ENCODE measurements at places on chromosomes 13 and 19.
A peak's percentile ranks its signal among the peaks of the same experiment; 100 is the strongest.

DNA sequence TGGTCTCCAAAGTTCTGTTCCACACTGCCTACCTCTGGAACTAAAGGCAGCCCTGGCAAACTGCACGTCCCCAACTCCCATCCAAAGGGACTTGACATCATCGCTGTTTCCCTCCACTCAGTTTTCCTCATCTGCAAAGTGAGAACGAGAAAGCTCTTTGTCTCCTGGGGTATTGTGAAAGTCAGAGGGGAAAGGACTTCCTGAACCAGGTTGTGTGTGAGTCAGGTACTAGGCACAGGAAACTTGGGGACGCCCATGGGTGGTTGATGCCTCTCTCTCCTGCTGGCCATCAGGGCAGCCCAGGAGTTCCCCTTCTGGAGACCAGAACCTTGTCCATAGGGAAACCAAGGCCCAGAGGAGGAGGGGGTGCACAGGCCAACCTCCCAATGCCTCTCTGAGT lies 4.7 kb downstream of the CRLF1 start:
- DNase-seq = no peak

DNA sequence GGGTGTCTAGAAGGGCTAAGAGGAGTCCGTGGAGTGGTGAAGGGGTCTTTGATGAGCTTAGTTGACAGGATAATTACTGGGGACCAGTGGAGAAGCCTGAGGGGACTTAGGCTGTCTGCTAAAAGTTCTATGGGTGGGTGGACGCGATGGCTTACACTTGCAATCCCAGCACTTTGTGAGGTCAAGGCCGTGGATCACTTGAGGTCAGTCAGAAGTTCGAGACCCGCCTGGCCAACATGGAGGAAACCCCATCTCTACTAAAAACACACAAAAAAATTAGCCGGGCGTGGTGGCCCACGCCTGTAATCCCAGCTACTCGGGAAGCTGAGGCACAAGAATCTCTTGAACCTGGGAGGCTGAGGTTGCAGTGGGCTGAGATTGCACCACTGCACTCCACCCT lies 2.8 kb upstream of the GSK3A start:
- no peak for DNase-seq

DNA sequence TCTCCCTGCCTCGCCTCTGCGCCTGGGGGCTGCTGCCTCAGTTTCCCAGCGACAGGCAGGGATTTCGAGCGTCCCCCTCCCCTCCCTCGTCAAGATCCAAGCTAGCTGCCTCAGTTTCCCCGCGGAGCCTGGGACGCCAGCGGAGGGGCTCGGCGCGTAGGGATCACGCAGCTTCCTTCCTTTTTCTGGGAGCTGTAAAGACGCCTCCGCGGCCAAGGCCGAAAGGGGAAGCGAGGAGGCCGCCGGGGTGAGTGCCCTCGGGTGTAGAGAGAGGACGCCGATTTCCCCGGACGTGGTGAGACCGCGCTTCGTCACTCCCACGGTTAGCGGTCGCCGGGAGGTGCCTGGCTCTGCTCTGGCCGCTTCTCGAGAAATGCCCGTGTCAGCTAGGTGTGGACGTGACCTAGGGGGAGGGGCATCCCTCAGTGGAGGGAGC lies 722 bp upstream of the ICAM1 start:
- DNase-seq = peak; percentile 42

DNA sequence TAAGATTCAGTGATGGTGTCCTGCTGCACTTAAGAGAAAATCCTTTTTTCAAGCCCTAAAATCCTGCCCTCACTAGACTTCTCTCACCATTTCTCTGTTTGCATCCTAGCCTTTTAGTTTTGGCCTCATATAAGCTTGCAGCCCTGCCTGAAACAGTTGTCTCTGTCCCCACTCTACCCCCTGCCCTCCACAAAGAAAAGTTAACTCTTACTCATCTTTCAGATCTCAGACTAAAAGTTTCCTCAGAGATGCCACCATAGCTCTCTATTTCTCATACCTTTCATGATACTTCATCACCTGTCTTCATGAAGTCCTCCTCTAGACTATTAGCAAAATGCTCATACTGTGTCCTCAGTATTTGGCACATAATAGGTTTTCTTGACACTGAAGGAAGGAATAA lies 33.1 kb downstream of the ITM2B start:
- no peak for DNase-seq

GRCh38 chr13:108962654-108963053 lies 333.2 kb downstream of the MYO16 start:
- DNase-seq = no peak

DNA sequence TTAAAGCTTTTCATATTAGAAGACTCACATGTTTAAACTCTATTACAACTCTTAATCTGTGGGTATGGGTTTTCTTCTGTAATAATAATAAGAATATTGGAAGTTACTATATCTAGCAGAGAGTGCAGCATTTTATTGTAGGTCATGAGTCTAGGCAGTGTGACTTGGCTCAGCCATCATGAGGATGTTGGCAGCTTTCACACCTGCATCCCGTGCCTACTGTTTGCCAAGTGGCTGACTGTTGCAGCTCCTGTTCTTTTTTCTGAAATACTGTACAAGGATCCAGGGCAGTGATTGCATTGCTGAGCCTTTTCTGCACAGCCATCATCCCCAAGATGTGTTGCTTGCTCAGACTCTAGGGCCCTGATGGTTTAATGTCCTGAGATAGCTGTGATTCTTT lies 47.4 kb downstream of the MTUS2 start:
- no peak for DNase-seq

GRCh38 chr13:73060251-73061160 lies 1.7 kb downstream of the KLF5 start:
- DNase-seq = peak; percentile 66

- no peak for DNase-seq
Observed at GRCh38 chr13:96662036-96662435, 332.2 kb downstream of the OXGR1 start.

DNA sequence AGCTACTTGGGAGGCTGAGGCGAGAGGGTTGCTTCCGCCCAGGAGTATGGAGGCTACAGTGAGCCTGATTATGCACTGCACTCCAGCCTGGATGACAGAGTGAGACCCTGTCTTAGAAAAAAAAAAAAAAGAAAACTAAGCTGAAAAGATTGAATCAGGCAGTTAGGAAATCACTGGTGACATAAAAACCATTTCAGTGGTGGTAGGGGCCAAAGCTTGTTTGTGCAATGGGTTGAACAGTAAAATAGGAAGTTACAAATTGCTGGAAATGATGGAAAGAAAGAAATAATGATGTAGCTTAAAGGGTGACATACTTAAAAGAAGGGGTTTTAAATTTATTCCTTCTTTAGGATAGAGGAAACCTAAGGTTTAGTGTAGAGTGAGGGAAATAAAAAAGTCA lies 4.8 kb upstream of the OXGR1 start:
- no peak for DNase-seq

GRCh38 chr13:53001444-53002225 lies 27.0 kb upstream of the OLFM4 start:
- no peak for DNase-seq

- no peak for DNase-seq
Observed at GRCh38 chr19:40370997-40371801, 18.8 kb downstream of the HIPK4 start.

DNA sequence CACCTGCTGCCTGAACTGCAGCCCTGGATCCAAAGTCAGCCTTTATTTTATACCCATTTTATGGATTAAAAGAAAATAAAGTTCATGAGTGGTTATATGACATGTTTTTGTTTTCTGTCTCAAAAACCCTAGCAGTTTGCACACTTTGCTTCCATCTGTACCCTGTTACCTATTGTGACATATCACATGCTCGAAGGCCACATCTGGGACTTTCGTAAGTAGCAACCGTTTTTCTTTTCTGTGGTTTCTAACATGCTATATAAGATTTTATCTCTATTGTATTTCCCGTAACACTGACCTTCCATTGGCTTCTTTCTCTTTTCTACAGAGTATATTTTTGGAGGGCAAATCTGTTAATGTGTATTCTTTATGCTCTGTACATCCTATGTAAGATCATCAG lies 1007.2 kb downstream of the PCDH9 start:
- no peak for DNase-seq

- DNase-seq = no peak
Observed at GRCh38 chr13:32354040-32354439, 38.7 kb downstream of the BRCA2 start.

- DNase-seq = peak; percentile 55
Observed at GRCh38 chr19:10086591-10087192, 575 bp downstream of the SHFL start.

- DNase-seq = no peak
Observed at GRCh38 chr19:33199441-33200265, 5.5 kb downstream of the LRP3 start.

- DNase-seq = no peak
Observed at GRCh38 chr13:28410096-28410495, 84.8 kb downstream of the FLT1 start.

- DNase-seq = no peak
Observed at GRCh38 chr13:77384999-77385398, 58.1 kb upstream of the MYCBP2 start.

GRCh38 chr13:114111577-114111976 lies 20.8 kb downstream of the RASA3 start:
- no peak for DNase-seq

DNA sequence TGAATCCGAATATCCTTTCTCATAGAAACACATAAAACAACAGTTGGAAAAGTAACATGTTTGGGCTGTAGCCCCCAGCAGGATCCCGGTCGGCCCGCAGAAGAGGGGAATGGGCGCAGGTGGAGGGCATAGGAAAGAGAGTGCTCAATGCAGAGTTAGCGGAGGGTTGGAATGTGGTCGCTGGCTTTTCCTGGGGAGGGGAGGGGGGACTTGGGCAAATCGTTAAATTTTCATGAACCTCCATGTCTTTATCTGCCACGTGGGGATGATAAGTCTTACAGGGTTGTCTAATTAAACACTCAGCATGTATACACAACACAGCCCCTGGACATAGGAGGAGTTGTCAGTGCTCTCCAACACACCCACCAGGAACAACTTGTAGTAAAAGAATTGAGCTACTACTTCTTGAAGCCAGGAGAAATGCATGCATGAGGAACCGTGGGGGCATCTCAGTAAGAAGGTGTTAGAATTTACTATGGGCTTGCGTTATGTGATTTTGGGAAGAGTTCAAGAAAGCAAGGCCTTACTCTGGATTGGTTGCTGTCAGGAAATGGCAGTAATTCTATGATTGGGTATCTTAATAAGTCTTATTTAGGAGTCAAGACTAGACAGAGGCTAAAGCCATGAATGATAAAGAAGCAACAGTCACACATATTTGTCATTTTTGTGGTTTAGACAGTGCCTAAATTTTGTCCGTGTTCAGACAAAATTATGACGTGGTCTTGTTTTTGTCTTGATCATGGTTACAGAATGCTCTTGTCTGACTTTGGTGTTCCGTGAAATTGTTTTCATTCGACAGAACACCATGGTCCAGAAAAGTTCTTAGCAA lies 671 bp upstream of the SLC46A3 start:
- no peak for DNase-seq

- DNase-seq = peak; percentile 29
Observed at GRCh38 chr19:14536926-14537692, 7.7 kb downstream of the TECR start.

- DNase-seq = no peak
Observed at GRCh38 chr13:50731400-50731799, 112.1 kb downstream of the DLEU7 start.

- DNase-seq = peak; percentile 51
Observed at GRCh38 chr13:48571126-48571913, 38.4 kb upstream of the RCBTB2 start.

DNA sequence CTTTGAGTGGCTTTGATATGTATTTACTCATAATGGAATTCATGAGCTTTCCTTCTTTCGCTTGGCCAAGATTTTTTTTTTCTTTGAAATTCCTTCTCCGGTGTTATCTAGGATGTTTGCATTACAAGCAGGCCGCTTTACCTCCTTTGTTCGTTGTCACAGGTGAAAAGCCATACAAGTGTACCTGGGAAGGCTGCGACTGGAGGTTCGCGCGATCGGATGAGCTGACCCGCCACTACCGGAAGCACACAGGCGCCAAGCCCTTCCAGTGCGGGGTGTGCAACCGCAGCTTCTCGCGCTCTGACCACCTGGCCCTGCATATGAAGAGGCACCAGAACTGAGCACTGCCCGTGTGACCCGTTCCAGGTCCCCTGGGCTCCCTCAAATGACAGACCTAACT lies 16.7 kb downstream of the KLF5 start:
- DNase-seq = no peak

- DNase-seq = no peak
Observed at GRCh38 chr19:41341669-41342490, 11.8 kb downstream of the TGFB1 start.

- DNase-seq = no peak
Observed at GRCh38 chr13:32045537-32045936, 14.0 kb downstream of the FRY start.

- DNase-seq = no peak
Observed at GRCh38 chr19:30276011-30276882, 95.9 kb upstream of the ZNF536 start.

DNA sequence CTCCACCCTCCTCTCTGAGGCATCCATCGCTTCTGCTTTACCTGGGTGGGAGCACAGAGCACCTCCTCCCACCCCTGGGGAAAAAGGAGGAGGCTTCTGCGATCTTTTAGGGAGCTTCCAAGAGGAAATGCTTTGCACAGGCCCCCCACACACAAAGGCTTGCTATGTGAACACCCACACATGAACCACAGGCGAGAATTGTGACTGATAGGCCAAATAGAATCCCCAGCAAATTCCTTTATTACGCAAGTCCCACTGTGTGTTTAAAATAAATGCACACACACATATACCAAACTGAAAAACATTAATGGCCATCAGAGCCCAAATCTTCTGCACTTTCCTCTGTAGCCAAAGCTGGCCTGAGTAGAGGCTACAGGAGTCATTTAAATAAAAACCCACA lies 50.6 kb downstream of the HSPH1 start:
- DNase-seq = no peak

DNA sequence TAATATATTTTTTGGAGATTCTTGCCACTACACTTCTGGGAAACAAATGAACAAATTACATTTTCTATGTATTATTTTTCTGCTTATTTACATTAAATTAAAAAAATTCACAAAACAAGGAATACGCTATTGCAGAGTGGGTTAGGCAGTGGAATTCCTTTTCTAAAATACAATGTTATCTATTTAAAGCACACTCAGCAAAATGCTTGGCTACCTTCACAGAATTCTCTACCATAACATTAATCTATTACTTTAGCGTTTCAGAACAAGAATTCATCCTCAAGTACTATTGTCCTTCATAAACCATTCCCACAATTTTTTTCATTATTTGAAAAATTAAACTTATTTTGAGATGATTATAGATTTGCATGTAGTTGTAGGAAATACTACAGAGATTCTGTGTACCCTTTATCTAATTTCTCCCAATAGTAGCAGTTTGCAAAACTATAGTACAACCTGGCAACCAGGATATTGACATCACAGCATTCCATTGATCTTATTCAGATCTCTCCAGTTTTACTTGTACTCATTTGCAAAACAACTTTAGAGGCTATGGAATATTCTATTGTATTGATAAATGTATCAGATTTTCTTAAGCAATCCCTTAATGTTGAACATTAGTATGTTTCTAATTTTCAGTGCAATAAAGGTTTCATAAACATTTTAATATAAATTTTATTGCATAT lies 120.9 kb downstream of the DLEU7 start:
- no peak for DNase-seq

GRCh38 chr13:87941226-87941625 lies 270.1 kb downstream of the SLITRK5 start:
- no peak for DNase-seq

- DNase-seq = no peak
Observed at GRCh38 chr19:31975461-31975860, 369.9 kb upstream of the ZNF507 start.

GRCh38 chr19:39086386-39086785 lies 2.2 kb downstream of the ACP7 start:
- DNase-seq = no peak
